ENCODE measurements at places on chromosomes 1 and 21.

- DNase-seq = no peak
Observed at GRCh38 chr1:40838045-40838979, 23.9 kb downstream of the CITED4 start.

- peak; percentile 74 for DNase-seq
Observed at GRCh38 chr1:232950197-232951176, at the start of gene NTPCR. NTPCR (plus strand) TSS chr1:232950611; CDS start chr1:232950711, 100 bp downstream.

- peak; percentile 69 for DNase-seq
Observed at GRCh38 chr1:221344693-221345092, 397.2 kb downstream of the DUSP10 start.

GRCh38 chr21:45040739-45041138 lies 33.6 kb upstream of the ADARB1 start:
- DNase-seq = no peak

GRCh38 chr1:60547821-60548220 lies 474.3 kb upstream of the C1orf87 start:
- DNase-seq = no peak
